Activated T-helper 1 cell treated with anti-CD3 and anti-CD28 coated beads, Interleukin-12 subunit alpha, Interleukin-12 subunit beta, Interleukin-2, Interleukin-4 antibody, amounts not matched to agents 30 ng/mL and 10 ng/mL and 1 ng/mL, durations not matched to agents 14 hours and 24 hours and 36 hours (primary cell): ENCODE measurements at places on chromosomes 12 and 14.

GRCh38 chr12:90833228-90833627 lies 121.7 kb downstream of the CCER1 start:
- H3K36me3 ChIP-seq, result no peaks in the 10 kb centered on the region
- no peak for DNase-seq
- no peak overlapping the region for H3K27ac ChIP-seq
- no peaks in the 10 kb centered on the region for H3K27me3 ChIP-seq
- no peak overlapping the region for H3K4me3 ChIP-seq

GRCh38 chr14:91394105-91395081 lies 23.2 kb downstream of the CCDC88C start:
- H3K27ac ChIP-seq, result peak overlapping the region; percentile 93
- peaks cover 76% of the 10 kb centered on the region for H3K4me1 ChIP-seq
- no peak for DNase-seq
- H3K4me3 ChIP-seq, result no peak overlapping the region

GRCh38 chr12:30106204-30106965 lies 322.6 kb upstream of the TMTC1 start:
- no peak for DNase-seq
- no peak overlapping the region for H3K4me3 ChIP-seq
- H3K27ac ChIP-seq, result no peak overlapping the region
- no peaks in the 10 kb centered on the region for H3K4me1 ChIP-seq
- no peaks in the 10 kb centered on the region for H3K36me3 ChIP-seq
- no peaks in the 10 kb centered on the region for H3K27me3 ChIP-seq

DNA sequence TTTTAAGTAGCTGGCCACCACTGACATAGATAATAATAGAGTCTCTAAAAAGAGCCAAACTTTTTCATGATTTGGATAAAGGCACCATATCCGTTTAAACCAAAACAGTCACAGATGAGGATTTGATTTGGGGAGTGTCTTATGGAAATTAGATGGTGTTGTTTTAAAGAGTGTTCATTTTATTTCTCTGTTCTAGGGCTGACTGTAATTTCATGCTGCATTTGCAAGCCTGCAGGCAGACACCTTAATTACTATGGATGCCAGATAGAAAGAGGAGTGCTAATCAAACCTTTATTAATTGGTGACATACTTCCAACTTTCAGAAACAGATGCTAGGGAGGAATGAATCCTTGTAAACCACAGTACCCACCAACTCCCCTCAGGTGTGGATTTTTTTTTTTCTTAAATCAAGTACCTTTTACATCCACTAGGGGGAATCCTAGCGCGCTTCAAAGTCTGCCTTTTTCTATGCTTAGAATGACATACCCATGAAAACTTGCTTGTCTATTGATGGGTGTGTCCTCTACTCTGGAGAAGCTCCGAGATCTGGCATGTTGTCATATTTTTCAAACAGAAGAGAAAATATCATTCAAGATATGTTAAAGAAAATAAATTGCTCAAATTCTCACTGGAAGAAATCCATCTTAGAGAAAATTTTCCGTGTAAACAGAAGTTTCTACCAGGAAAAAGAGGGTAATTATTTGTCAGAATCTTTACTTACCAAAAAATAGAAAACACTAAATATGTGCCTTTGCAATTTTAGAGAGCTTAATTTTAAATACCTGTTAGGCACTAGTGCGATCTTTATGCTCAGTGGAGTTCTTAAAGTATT lies 14.2 kb upstream of the PLXNC1 start:
- H3K4me1 ChIP-seq, result peaks cover 6% of the 10 kb centered on the region
- no peak overlapping the region for H3K4me3 ChIP-seq
- H3K36me3 ChIP-seq, result no peaks in the 10 kb centered on the region
- no peak overlapping the region for H3K27ac ChIP-seq

GRCh38 chr12:123056053-123056452 lies 75.6 kb downstream of the ARL6IP4 start:
- H3K36me3 ChIP-seq, result no peaks in the 10 kb centered on the region
- no peak overlapping the region for H3K27ac ChIP-seq
- H3K4me1 ChIP-seq, result peaks cover under 1% of the 10 kb centered on the region
- H3K4me3 ChIP-seq, result no peak overlapping the region

DNA sequence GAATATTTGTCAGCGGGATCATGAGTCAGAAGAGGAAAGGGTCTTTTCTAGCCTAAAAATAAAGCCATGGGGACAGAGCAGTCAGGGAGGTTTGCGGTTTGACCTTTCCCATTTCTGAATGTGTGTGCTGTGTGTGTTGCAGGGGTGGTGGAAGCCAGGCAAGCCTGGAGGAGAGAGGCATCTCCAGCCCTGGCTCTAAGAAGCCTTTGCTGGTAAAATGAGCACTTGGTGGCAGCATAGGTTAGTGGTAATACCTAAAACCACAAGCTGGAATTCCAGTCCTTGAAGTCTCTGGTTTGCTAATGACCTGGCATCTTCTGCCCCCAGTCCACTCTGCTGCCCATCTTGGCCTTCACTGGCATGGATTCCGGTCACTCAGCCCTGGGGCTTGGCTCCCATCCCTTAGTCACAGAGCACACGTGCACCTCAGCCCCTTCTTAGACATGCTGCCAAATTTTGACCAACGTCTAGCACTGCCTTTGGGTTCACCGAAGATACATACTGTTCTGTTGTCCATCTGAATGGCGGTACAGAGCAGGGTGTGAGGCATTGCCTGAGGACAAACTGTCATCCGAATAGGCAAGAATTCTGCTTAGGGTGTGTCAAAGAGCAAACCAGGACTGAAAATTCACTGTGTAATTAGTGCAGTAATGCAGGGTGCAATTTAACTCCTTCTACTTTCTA lies 52.7 kb downstream of the KCNA5 start:
- H3K4me1 ChIP-seq, result no peaks in the 10 kb centered on the region
- H3K36me3 ChIP-seq, result no peaks in the 10 kb centered on the region
- H3K27me3 ChIP-seq, result peaks cover 10% of the 10 kb centered on the region
- no peak for DNase-seq
- H3K4me3 ChIP-seq, result no peak overlapping the region
- no peak overlapping the region for H3K27ac ChIP-seq

GRCh38 chr12:92634730-92635129 lies 68.1 kb upstream of the PLEKHG7 start:
- no peaks in the 10 kb centered on the region for H3K4me1 ChIP-seq
- DNase-seq, result no peak
- H3K36me3 ChIP-seq, result no peaks in the 10 kb centered on the region
- H3K27ac ChIP-seq, result no peak overlapping the region
- peaks cover 1% of the 10 kb centered on the region for H3K27me3 ChIP-seq
- no peak overlapping the region for H3K4me3 ChIP-seq

- H3K4me3 ChIP-seq, result no peak overlapping the region
- no peak overlapping the region for H3K27ac ChIP-seq
- no peaks in the 10 kb centered on the region for H3K36me3 ChIP-seq
- H3K4me1 ChIP-seq, result no peaks in the 10 kb centered on the region
- DNase-seq, result no peak
These were observed 24.7 kb downstream of the FOXN4 start for GRCh38 chr12:109284392-109284791.

DNA sequence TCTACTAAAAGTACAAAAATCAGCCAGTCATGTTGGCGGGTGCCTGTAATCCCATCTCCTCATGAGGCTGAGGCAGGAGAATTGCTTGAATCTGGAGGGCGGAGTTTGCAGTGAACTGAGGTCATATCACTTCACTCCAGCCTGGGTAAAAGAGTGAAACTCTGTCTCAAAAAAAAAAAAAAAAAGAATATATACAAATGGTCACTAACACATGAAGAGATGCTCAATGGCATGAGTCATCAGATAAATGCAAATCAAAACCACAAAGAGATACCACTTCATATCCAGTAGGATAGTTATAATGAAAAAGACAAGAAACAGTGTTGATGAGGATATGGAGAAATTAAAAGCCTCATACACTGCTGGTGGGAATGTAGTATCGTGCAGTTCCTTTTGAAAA lies 33.6 kb upstream of the METAP2 start:
- H3K36me3 ChIP-seq, result no peaks in the 10 kb centered on the region
- DNase-seq, result no peak
- H3K4me3 ChIP-seq, result no peak overlapping the region
- H3K27ac ChIP-seq, result no peak overlapping the region
